ENCODE measurements at places on chromosomes 6 and 20.
A peak's percentile ranks its signal among the peaks of the same experiment; 100 is the strongest.

DNA sequence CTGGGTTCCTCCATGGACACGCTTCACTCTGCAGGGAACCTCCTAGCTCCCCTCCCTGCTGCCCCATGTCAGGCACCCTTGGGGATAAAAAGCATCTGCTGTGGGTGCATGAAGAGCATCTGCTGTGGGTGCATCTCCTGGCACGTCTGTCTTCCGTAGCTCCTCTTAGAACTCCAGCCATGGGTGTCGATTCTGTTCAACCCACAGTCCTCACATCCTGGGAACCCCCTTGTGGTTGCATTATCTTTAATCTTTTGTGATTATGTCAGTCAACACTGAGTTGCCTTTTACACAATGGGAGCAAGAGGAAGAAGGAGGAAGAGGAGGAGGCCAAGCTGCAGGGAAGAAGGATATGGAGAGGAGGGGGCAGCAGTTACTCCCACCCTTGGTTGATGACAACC lies 24.1 kb upstream of the CCR6 start:
- DNase-seq = peak; percentile 31

GRCh38 chr6:100554228-100554627 lies 89.5 kb upstream of the SIM1 start:
- no peak for DNase-seq

- DNase-seq = peak; percentile 68
These were observed 10.2 kb downstream of the BNIP5 start for GRCh38 chr6:36326356-36326995.

GRCh38 chr6:155143029-155143577 lies 120.7 kb upstream of the CLDN20 start:
- DNase-seq = no peak

DNA sequence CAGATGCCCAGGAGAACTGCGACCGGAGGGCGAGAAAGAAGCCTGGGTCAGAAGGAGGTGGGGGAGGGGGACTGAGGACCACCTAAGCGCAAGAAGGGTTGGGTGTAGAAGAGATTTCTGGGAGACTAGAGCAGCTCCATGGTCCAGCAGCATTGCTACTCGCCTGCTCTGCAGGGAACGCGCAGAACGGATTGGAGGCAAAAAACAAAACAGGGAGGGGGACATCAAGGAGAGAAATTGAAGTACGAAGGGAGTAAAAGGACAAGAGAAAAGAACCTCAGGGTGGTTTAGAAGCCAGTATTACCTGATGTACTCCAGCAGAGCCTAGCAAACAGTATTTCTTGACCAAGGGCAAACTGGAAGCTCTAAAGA lies 537 bp upstream of the GABBR1 start:
- DNase-seq = no peak

DNA sequence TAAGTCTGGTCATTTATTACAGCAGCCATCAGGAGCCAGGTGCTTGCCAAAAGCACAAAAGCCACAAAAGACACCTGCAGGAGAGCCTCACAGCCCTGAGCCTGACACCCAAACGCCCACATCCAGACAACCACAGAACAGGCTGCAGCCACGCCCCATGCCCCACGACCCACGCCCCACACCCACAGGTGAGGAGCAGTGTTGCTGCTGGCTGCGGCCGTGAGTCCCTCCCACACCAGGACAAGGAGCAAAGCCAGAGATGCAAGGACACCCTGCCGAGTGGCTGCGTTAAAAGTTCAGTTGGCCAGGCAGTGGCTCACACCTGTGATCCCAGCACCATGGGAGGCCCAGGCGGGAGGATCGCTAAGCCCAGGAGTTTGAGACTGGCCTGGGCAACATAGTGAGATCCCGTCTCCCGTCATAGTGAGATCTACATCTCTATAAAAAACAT lies 43.0 kb downstream of the SLC2A4RG start:
- no peak for DNase-seq

DNA sequence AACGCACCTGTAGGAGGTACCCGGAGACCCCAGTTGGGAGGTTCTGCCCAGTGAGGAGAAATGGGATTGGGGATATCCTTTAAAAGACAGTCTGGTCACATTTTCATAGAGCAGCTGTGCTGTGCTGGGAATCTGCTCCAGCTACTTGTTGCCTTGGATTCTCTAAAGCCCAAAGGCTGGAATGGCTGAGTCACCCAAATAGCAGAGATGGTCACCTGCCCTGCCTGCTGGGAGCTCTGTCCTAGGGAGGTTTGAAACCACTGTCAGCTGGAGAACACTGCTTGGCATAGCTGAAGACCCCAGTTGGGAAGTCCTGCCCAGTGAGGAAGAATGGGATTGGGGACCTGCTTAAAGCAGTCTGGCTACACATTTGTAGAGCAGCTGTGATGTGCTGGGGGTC lies 34.8 kb upstream of the TFB1M start:
- DNase-seq = no peak

GRCh38 chr20:48242623-48243022 lies 457.3 kb upstream of the SULF2 start:
- DNase-seq = no peak

DNA sequence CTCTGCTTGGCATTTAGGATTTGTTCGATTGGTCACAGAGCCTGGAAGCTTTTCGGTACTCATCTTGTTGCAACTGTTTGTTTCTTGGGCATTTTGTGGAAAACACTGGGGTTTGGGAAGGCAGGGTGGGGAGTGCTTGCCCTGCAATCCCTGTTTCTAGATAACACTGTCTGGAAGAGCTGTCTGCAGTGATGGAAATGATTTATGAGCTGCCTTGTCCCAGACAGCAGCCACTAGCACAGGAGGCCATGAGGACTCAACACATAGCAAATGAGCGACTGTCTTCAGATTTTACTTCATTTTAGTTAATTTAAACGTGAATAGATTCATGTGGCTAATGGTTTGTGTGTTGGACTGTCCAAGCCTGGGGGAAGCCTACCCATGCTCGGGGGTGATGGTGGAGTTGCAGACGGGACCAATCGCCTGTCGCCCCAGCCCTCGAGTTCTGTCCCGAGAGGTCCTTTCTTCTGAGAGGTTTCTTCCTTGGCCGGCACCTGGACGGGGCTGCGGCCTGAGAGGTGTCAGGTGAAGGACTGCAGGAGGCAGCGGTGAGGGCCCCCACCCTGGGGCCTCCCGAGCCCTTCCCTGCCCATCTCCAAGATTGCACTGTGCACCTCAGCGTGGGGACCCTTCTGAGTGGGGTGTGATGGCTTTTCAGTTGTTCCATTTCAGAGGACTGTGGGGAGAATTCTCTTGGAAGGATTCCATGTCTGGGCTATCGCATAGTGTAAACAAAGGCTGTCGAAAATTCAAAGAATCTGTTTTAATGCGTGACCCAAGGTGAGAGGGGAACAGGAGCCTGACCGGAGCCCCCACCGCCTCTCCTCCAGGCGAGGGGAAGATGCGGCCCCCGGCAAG lies 55.4 kb downstream of the SMOC2 start:
- DNase-seq = no peak

DNA sequence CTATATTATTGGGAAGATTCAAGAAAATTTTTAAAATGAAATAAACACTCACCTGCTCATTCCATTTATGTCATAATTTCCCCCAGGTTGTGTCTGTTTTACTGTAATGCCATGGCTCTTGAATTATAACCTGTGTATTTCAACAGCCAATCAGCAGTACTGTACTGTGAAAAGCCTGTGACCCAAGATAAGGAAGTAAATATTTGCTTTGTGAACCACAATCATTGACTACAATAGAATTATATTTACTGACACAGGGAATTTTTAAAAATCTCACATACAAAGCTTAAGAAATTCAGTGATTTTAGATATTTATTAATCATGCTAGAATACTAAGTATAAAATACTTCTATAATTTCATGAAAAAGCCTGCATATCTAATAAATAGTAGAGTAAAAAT lies 6.0 kb downstream of the RGS17 start:
- DNase-seq = no peak

- DNase-seq = no peak
These were observed 7.8 kb upstream of the C2 start for GRCh38 chr6:31919624-31920303.

DNA sequence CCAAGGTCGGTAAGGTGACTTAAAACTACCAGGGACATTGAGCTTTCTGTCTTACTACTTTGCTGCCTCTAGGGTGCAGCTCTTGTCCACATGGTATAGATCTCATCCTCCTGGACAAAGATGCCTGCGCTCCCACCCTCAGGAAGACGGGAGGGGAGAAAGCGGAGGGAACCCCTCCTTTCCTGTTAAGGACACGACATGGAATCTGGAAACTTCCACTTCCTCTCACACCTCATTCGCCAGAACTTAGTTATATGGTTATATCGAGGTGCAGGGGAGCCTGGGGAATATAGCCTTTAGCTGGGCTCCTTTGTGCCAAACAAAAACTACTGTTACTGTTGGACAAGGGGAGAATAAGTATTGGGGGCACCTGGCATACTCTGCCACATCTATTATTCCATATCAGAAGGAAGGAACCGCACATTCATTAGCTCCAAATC lies 224.3 kb upstream of the TSHZ2 start:
- DNase-seq = peak; percentile 52

DNA sequence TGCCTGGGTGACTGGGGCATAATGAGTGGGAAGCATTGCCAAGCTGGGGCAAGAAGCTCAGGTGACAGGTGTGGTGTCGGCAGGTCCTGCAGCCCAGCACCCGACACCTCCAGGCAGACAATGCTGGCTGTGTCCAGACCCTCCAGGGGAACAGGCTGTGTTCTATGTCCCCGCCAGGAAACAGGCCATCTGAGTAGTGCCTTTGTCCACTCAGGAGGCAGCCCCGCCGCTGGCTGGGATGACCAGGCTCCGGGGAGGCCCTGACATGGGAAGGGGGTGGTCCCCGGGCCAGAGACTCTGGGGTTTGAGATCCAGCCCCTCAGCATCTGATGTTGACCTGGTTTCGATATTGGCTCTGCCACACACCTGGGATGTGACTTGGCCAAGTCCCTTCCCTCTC lies 28.4 kb downstream of the SNPH start:
- DNase-seq = no peak

GRCh38 chr6:9612489-9612888 lies 802.4 kb downstream of the TFAP2A start:
- DNase-seq = no peak

DNA sequence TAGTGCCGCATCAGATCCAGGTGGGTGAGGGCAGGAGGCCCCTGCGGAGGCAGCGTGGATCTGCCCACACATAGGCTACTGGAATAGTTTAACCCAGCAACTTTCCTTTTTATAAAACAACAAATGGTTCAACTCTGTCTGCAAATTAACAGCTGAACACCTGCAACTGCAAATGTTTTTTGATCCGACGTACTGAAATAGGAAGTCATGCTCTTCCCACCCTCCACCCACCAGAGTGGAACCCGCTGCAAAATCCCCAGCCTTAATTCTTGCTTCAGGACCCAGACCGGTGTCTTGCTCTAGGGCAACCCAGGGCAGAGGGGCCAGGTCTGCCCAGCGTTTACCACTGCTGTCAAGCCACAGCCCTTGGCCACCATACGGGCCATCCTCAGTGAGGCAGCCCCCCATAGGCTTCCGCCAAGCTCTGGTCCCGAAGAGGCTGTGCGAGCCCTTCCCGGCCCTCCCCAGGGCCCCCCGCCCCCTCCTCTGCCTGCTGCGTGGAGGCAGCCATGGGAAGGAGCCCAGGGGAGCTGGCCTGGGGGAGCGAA lies 334.3 kb downstream of the ZFAND3 start:
- no peak for DNase-seq

DNA sequence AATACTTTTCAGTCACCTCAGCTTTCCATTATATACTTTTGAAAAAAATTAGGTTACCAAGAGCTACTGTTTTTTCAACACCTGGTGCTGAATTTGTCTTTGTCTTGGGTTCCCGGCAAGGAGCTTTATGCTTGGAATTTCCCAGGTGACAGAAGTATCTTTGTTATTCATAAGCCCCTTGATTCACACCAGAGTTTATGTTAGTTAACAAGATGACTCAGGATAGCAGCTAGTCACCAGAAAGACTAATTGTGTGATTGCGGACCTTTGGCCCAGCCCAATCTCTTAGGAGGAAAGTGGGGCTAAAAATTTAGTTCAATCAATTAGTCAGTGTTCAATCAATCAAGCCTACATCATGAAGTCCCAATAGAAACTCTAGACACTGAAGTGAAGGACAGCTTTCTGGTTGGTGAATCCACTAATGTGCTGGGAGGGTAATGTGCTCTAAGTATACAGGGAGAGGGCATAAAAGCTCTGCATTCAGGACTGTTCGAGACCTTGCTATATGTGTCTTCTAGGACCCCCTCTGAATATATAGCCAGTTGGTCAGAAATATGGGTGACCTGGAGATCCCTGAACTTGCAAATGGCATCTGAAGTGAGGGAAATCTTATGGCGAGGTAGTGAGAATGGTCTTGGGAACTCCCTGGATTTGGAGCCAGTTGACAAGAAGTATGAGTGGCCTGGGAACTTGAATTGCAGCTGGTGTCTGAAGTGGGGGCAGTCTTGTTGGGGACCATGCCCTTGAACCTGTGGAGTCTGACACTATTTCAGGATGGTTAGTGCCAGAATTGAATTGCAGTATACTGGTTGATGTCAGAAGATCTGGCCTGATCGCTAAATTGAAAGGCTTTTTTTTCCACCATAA lies 16.2 kb downstream of the TMEM30A start:
- no peak for DNase-seq

DNA sequence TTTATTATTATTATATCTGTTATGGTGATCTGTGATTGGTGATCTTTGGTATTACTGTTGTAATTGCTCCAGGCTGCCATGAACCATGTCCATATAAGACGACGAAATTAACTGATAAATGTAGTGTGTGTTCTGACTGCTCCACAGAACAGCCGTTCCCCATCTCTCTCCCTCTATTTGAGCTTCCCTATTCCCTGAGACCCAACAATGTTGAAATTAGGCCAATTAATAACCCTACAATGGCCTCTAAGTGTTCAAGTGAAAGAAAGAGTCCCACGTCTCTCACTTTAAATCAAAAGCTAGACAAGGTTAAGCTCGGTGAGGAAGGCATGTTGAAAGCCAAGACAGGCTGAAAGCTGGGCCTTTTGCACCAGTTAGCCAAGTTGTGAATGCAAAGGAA lies 51.6 kb downstream of the ZFP64 start:
- no peak for DNase-seq
